ENCODE measurements at places on chromosomes 7 and 10. TPM values are rescaled to one million over a fixed set of nuclear protein-coding genes. Genes with fewer than 3 reads are reported as not detected.

The IGFBP1 gene
- total RNA-seq: not detected

The YWHAG gene
- total RNA-seq: 167 TPM

The FBXL13 gene
- 0.54 TPM for total RNA-seq

The TSPAN15 gene
- 1.6 TPM for total RNA-seq

DNA sequence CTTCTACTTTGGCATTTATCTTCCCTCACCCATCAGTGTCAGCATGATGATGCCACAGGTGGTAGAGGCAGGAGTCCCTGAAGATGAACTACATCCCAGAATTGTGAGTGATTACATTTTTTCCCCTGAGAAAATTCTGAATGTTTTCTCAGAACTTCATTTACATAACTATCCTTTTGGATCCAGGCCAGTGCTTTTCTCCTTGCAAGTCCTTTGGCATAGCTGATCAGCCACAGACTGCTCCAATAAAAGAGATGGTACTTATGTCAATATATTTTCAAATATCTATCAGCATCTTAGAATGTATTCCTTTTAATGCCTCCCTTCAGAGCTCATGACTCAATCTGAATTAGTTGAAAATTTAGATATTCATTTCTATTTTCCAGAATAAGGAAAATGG is 135.5 kb downstream of the IQUB start:
- DNase-seq: no peak
